ENCODE measurements at places on chromosomes 2 and 18.
A peak's percentile ranks its signal among the peaks of the same experiment; 100 is the strongest.

- peak; percentile 18 for DNase-seq
Measured at GRCh38 chr2:29196792-29197788, 81.9 kb downstream of the CLIP4 start.

DNA sequence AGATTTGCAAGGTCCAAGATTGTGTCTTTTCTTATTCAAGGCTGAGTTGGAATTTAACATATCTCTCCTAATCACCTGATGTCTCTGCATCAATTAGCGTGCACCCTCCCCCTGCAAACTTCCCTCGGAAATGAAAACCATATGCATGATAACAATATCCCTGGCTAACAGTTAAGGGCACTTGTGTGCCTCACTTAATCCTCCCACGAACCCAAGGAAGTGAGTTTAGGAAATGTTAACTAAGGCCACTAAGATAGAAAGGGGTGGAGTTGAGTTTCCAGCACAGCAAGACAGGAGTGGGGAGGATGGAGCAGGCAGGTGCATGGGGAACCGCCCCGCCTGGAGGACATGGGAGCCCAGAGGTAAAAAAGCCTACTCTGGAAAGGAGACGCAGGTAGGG is 52.4 kb upstream of the PTMA start:
- no peak for DNase-seq

DNA sequence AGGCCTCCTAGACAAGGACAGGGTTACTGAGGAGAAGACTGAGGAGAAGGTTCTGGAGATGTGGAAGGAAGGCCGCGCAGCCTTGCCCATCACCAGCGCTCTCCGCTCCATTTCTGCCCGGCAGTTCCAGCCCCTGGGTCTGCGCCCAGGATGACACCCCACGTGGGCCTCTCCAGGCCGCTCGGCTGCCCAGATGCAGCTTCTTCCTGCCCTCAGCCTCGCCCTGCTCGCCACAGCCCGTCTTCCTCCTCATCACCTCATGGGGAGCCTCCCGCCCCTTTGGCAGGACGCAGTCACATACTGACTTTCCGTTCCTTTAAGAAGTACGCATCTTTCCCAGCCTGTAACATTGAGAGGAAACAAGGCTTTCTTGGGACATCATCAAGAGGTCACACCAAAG is 37.1 kb downstream of the SNTG2 start:
- DNase-seq, result no peak

DNA sequence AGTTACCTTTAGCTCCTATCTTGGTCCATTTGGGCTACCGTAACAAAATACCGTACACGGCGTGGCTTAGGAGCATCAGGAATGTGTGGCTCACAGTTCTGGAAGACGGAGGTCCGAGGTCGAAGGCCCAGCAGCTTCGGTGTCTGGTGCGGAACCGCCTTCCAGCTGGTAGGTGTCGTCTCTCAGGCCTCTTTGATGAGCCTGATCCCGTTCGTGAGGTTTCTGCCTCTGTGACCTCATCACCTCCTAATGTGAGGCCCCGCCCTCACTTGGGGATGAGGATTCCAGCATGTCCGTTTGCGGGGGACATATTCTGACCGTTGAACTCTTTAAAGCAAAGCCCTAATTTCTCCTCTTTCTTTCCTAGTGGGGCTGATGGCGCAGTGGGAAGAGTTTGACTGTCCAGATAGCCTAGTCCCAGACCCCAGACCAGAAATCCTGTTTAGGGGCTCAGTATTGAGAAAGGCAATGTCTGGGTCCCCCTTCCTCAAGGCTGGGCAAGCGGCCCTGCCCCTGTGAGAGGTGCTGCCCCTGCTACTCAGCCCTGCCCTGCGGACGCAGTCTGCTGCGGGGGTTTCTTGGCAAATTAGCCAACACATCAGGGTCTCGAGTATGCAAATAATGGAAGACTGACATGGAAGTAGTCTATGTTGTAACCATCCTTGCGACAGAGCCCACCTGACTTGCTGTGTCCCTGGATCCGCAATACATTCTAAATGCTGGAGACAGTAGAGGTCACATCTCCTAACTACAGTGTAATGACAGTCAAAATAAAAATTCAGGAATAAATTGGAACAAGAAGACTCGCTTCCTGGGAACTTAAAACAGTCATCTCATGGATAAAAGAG is 128.0 kb downstream of the ASB1 start:
- no peak for DNase-seq

- peak; percentile 2 for DNase-seq
Measured at GRCh38 chr2:191115804-191116203, 35.0 kb downstream of the STAT4 start.

GRCh38 chr2:95353613-95354468 is 48.7 kb upstream of the FAHD2A start:
- DNase-seq, result no peak

- no peak for DNase-seq
Measured at GRCh38 chr2:159009940-159010339, 41.5 kb downstream of the TANC1 start.

DNA sequence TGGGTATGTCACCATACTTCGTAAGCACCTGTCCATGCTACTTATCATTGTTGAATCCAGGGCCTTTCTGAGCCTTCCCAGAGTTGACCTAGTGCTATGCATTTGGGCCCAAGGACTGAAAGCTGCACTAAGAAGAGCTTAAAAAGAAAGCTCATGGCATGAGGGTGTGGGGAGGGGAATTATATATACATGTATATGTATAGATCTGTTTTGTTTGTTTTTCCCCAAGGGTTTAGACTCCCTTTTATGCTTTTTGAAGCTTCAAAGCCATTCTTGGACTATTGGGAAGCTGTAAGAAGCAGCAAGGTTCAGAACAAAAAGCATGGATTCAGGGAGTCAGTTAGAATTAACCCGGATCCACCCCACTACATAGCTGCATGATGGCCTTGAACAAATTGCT is 23.3 kb downstream of the MFF start:
- DNase-seq, result no peak

- no peak for DNase-seq
Measured at GRCh38 chr2:161147856-161148255, 12.4 kb upstream of the TANK start.

DNA sequence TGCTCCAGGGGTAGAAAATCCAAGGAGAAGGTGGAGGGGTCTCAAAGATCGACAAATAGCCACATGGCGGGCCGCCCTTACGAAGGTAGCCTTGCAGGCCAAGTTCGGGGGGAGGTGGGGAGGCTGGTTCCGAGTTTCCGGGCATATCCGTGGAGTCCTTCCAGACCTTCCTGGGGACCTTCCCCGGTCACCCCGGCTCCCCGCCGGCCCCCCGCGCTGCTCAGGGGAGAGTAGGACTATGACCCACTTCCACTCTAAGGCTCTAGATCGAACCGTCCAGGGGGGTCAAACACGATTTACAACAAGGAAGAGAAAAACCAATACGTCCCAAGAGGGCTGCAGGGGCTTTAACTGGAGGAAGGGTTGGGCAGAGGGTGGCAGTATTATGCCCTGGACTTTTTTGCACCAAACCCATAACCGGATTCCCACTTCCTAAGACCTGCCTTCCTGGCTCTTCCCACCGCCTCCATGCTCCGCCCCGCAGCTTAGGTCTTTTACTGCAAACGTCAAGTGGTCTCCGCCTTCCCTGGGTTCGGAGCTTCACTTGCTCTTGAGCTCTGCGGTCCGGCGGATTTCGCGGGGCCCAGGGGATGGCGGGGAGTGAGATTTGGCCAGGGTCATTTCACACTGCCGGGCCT is 779 bp upstream of the LYPD6 start:
- DNase-seq, result peak; percentile 82

GRCh38 chr2:10774394-10774793 is 38.2 kb downstream of the PDIA6 start:
- peak; percentile 4 for DNase-seq

DNA sequence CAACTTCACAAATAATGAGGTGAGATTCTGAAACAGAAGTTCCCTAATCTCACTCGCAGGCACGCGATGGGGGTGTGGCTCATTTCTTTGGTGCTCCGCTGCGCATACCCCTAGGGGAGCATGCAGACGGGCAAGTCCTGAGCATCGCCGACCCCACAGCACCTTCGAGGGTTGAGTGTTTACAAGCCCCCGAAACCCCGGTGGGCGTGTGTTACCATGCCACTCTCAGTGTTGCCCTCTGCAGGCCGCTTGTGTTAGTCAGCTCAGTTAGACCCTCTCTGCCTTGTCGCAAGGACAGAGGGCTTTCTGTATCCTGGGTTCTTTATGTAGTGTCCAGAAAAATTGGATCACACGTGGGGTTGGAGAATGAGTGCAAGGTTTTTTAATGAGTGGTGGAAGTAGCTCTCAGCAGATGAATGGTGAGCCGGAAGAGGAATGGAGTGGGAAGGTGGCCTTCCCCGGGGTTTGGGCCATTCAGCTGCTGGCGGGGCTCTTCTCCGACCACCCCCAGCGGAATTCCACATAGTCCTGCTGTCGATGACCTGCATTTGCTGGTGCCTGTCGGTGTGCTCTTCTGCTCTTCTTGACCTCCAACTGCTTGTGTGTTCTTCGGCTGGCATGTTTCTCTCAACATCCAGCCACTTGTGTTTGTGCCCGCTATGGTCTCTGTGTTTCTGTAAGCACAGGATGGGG is 191.3 kb downstream of the RPRM start:
- DNase-seq, result no peak

- DNase-seq, result no peak
Measured at GRCh38 chr2:69947325-69947931, 14.0 kb downstream of the ASPRV1 start.

DNA sequence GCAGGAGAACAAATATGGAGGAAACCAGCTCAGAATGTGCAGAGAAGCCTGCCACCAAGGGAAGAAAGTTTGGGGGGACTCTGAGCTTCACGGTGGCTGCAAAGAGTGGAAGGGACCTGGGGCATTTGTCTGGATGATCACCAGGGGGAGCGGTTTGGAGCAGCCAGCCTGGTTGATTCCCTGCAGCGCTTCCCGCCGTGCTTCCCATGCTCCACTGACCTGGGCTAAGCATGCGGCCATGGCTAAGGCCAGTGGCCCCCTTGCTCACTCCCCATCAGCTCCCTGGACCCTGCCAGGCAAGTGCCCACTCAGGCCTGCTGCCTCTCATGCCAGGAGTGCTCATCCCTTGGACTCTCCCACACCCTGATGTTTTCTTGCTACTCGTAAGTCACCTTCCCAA is 27.0 kb downstream of the NTSR2 start:
- no peak for DNase-seq

- DNase-seq, result no peak
Measured at GRCh38 chr2:20585710-20586594, 64.9 kb downstream of the HS1BP3 start.

GRCh38 chr2:176283291-176284068 is 14.2 kb downstream of the MTX2 start:
- DNase-seq, result peak; percentile 78

DNA sequence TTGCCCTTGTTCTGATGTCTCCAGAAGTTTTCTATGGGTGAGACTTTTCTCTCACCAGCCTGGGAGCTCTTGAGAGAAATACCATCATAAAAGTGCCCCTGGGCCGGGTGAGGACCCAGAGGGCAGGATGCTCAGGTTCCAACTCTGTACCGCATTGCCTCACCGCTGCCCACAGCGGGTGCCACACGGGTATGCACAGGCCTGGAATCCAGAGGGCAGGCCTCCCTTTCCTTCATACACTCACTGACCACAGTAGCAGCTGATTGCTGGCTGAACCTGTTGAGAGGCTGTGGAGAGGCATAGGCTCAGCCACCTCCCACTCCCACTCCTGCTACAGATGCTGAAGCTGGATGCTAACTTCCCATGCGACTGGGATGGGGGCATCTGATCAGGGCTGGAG is 293.8 kb downstream of the CYP26B1 start:
- DNase-seq, result no peak

DNA sequence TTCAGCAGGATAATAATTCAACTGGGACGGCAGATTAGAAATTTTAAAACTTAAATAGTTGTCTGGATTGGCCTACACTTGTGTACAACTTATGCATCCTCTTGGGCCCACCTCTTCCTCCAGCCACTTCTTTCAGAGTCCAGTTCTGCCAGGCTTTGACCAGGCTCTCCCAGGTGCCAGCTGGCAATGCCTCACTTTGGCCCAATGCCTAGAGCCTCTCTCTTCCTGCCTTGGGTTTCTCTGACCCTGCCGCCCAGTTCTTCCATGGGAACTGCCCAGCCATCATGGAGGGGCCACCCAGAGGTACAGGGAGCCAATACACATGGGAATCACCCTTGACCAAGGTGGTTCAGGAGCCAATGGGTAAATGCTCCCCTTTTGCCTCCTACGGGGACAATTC is 135.5 kb downstream of the IRS1 start:
- DNase-seq, result peak; percentile 36

- DNase-seq, result no peak
Measured at GRCh38 chr18:58078889-58079573, 35.0 kb downstream of the NEDD4L start.

DNA sequence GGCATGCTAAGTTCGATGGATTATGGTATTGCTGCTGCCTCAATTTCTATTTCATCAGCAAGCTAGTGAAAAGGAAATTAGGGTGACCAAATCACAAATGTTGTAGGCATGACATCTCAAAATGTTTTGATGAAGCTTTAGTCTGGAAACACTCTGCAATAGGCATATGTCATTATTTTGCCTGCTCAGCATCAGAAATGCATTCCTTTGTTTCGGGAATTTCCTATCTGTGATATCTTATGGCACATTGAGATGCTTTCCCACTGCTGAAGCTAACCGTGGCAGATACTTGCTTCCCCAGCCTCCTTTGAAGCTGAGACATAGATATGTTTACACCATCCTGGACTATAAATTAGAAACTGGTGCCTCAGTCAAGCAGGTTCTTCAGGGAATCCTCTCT is 119.7 kb downstream of the CDC42EP3 start:
- DNase-seq, result no peak

DNA sequence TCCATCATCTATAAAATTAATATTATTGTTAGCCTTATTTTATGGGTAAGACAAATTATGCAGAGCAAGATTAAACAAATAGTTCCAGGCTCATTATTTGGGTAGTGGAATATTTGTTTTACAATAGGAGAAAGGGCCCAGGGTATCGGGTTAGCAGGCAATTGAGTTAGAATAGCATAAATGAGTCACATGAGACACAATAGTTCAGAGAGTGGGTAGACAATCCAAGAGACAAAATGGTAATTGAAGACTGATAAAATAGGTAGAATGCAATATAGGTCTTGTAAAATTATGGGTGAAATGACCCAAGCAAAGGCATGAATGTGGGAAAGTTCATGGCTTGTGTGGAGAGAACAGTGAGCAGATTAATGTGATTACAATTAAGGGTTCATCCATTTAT is 790.9 kb upstream of the GCFC2 start:
- no peak for DNase-seq

- DNase-seq, result no peak
Measured at GRCh38 chr2:12064153-12064552, 317.7 kb downstream of the LPIN1 start.

- no peak for DNase-seq
Measured at GRCh38 chr18:58860747-58861231, 3.9 kb upstream of the ZNF532 start.

GRCh38 chr18:49769047-49769728 is 44.1 kb downstream of the ACAA2 start:
- no peak for DNase-seq

- DNase-seq, result no peak
Measured at GRCh38 chr2:63052411-63053080, 1.9 kb downstream of the OTX1 start.

GRCh38 chr2:8996006-8996405 is 7.5 kb downstream of the MBOAT2 start:
- DNase-seq, result no peak
